Stimulated activated CD4-positive, alpha-beta T cell treated with anti-CD3 and anti-CD28 coated beads, TNF-alpha, amount 100 ng/mL, for 24 hours (primary cell): ENCODE measurements at places on chromosomes 11 and 22.

- no peak for DNase-seq
Observed at GRCh38 chr11:80165744-80166143, 724.9 kb upstream of the TENM4 start.

- DNase-seq: no peak
Observed at GRCh38 chr11:3353066-3353465, 25.9 kb downstream of the ZNF195 start.

- DNase-seq: no peak
Observed at GRCh38 chr11:64754124-64754918, 5.5 kb downstream of the PYGM start.

DNA sequence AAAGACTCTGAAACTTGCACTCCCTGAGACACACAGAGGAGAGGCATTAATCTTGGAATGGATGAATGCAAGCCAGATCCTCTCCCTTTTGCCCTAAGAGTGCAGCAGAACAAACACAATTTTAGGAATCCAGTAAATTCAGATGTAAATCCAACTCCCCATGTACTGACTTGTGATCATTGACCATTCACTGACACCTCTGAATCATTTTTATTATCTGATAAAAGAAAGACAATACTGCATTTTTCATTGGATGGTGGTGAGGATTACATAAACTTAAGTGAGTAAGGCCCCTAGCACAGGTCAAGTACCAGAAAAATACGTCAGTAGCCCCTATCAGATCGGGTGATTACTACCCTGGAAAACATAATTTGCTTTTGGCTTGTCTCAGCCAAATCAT, 782.9 kb upstream of the API5 start:
- no peak for DNase-seq

DNA sequence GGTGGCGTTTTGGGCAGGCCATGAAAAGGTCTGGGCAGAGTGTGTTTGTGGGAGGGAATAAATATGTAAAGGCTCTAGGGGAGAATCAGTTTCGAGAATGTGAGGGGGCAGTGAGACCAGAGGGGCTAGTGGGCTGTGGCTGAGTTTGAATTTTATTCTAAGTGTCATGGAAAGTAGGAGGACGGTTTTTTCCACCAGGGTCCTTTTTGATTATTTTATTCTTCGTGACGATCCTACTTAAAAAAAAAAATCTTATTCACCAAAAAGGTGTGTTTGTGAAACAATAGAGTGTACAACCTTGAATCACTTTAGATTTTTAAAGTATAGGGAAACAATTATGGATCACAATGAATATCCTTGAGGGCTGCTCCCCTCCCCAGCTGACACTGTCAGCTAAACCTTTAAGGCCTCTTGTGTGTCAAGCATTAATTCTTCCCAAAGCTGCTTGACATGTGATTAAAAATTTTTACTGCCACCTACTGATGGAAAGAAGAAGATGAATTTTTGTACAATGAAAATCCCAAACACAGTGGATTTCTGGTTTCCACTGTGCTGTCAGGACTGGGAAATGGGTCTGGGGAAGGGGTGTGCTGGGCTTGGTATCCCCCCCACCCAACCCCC, 107.5 kb upstream of the OR4B1 start:
- DNase-seq: no peak
